ENCODE measurements at places on chromosomes 2 and 18. TPM values are rescaled to one million over a fixed set of nuclear protein-coding genes. Genes with fewer than 3 reads are reported as not detected.

FIGN gene
- total RNA-seq, result 40.4 TPM

AGXT gene
- total RNA-seq, result not detected

CYS1 gene
- 1.2 TPM for total RNA-seq

SKOR2 gene
- 0.23 TPM for total RNA-seq

CYRIA gene
- total RNA-seq, result 79.6 TPM

ZBTB7C gene
- 9.9 TPM for total RNA-seq

MPP4 gene
- 0.23 TPM for total RNA-seq

DQX1 gene
- not detected for total RNA-seq

All from diencephalon (tissue), 1 donor.